Urinary bladder (tissue), 4 donors: ENCODE measurements at places on chromosomes 13 and 19. TPM values are rescaled to one million over a fixed set of nuclear protein-coding genes. Genes with fewer than 3 reads are reported as not detected.

The KIR2DL3 gene
- total RNA-seq, result not detected

GRCh38 chr13:72431981-72432682, 295.3 kb downstream of the MZT1 start:
- no peak for DNase-seq

DNA sequence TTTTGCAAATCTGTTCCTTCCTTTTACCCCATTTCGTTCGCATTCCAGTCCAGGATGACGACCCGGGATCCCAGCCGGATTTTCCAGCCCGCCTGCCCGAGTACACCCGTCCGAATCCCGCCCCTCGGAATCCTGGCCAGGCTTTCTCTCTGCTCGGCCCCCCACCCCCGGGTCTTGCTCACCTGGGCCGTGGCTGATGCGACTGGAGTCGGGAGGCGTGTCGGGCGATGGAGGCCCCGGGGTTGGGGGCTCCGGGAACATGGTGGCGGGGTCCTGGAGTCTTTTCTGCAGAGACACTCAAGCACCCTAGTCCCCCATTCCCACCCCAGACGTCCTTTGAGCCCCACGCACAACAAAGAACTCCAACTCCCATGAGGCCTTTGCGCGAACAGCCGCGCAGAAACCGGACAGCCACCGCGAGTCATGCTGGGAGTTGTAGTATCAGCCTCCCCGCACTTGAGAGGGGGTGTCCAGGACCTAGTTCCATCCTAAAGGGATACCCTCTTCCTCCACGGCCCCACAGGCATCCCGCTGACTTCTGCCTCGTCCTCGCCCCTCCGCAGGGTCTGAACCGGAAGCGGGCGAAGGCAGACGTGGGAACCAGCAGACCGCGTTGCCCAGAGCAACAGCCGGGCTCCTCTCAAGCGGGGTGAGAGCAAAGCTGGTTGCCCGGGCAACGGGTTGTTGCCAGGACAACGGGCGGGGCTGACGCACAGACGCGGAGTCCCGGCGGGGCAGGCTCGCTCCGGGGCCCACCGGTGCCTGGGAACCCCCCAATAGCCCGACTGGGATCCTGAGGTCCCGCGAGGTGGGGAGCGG, 1.1 kb downstream of the SYT5 start:
- peak; percentile 31 for DNase-seq

DNA sequence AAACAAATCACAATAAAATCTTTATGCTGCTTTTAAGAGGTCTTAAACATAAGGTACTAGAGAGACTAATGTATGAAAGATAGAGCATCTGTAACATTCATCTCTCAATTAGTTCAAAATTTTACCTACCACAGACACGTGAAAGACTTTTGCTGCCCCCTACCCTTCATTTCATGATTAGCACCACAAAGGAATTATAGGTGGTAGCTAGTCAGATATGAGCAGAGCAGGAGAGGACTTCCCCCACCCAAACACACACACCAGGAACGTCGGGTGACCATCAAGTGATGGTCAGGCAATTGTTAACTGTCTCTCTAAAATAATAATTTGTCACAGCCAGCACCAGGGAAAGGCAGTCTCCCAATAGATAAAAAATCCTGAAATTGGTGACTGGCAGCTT, 1531.7 kb upstream of the SPRY2 start:
- DNase-seq, result no peak

GRCh38 chr13:92864584-92865284, 361.9 kb upstream of the GPC6 start:
- DNase-seq, result no peak

The FCER2 gene
- 0.21 TPM for total RNA-seq

The NXNL1 gene
- not detected for total RNA-seq

DNA sequence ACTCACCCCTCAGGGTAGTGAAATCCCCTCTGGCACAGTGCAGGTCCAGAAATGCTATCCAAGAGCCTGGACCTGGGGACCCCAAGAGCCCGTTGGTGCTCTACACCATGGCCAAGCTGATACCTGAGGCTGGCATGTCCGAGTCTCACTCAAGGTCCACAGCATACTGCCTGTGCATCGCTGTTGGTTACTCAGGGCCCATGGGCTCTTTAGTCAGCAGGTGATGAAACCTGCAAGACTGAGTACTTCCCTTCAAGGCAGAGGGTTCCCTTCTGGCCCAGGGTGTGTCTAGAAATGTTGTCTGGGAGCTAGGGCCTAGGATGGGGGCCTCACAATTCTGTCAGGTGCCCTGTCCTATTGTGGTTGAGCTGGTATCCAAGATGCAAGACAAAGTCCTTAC, 19.6 kb upstream of the KBTBD7 start:
- no peak for DNase-seq

DNA sequence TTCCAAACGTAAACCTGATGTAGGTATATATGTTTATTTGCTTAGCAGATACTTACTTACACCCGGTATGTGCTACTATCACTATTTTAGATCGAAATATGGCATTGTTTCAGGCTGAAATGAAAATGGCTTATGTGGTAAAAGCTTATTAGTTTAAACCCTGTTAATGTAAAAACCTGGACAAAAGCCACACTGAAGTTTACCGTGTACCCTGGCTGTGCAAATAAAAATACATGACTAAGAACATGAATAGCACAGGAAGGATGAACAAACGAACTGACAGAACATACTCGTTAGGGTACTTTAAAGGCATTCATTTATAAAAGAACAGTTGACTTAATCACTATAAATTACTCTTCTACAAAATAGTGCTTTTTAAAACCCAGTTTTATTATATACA, 6.6 kb downstream of the CLDN10 start:
- DNase-seq, result no peak

- no peak for DNase-seq
These were observed 5.7 kb downstream of the SYT3 start for GRCh38 chr19:50633973-50634372.

- DNase-seq, result no peak
These were observed 7.5 kb upstream of the BAX start for GRCh38 chr19:48947258-48947542.

DNA sequence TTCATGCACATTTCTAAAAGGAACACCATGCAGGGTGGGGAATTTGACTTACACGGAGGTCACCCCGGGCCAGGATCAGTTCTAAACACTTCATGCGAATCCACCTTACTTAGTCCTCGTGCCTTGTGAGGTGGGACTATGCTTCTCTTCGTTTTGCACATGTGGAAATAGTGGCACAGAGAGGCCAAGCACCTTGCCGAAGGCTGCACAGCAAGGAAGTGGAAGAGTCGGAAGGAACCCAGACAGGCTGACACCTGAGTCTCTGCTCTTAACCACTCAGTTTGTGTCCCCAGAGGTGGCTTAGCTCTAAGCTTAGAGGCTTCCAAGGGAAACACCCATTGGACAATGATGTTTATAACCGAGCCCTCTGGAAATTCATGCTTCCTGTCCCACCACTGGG, 150.1 kb downstream of the CACNA1A start:
- DNase-seq, result no peak

- no peak for DNase-seq
These were observed 128.1 kb downstream of the EFNB2 start for GRCh38 chr13:106407338-106407737.

DNA sequence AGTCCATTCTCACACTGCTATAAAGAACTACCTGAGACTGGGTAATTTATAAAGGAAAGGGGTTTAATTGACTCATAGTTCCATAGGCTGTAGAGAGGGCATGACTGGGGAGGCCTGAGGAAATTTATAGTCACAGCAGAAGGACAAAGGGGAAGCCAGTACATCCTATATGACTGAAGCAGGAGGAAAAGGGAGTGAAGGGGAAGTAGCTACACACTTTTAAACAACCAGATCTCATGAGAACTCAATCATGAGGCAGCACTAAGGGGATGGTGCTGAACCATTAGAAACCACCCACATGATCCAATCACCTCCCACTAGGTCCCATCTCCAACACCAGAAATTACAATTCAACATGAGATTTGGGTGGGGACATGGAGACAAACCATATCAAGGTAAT, 209.1 kb downstream of the DIAPH3 start:
- no peak for DNase-seq

DNA sequence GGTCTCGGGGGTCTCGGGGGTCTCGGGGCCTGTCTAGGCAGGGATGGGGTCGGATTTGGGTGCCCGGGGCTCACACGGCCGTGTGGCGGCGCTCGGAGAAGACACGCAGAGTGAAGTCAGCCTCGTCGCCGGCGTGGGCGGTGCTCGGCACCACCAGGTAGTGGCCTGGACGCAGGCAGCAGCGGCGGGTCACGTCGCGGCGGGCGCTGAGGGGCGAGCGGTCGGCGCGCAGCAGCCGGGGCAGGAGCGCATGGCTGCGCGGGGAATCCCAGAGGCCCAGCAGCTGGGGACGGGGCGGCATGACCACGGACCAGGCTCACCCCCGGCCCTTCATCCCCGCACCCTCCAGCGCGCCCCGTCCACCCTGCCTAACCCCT, 8.2 kb downstream of the CAPN12 start:
- DNase-seq, result no peak

DNA sequence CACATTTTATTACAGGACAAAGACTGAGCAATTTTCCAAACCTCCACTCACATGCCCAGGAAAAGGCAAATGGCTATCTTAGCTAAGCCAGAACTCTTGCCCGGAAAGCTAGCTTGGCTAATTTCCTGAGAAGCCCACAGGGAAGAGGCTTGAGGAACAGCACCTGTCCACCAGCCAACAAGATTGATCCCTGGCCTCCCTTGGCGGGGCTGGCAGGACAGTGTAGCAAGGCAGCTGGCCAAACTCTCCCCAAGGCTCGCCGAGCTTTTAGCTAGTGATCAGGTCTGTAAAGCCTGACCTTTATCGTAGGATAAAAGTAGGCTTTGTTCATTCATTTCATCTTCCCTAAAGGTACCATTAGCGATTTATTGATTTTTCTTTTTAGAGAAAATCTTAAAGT, 101.4 kb downstream of the UQCRFS1 start:
- DNase-seq, result no peak

The BICRA gene
- 5.9 TPM for total RNA-seq

DNA sequence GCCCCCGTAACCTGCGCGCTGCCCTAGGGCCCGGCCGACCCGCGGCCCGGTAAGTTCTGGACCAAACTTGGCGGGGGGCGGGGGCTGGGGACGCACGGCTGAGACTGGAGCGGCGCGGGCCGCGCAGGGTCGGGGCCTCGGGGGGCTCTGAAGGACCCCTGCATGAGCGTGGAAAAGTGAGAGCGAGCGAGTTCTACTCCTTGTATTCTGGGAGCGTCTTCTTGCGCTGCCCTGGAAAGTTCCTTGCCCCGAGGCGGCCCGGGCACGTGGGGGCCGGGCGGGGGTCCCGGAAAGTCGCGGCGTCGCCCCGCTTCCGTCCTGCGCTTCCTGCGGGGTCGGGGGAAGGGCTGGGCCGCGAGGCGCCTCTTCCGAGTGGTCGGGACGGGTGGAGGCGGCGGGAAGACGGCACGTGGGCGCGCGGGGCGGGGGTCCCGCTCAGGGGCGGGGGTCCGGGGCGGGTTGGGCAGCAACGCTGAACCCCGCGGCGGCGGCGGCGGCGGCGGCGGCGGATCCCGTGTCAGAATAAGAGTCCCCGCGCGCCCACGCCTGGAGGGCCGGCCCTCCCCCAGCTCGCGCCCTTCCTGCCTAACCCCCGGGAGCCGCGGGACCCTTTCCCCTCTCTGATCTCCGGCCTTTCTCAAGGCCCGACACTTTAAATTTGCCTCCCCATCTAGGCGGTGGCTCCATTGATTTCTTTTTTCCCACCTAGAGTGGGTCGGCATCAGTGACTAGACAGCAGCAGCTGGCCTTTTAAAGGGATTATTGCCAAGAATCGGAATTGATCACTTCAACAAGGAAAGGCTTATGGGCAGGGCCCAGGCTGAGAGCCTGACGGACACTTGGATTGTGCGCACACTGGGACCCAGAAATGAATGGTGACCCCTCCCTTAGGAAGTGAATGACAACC, 749 bp downstream of the GATAD2A start:
- no peak for DNase-seq

GRCh38 chr19:33195645-33196347, 1.7 kb downstream of the LRP3 start:
- no peak for DNase-seq

DNA sequence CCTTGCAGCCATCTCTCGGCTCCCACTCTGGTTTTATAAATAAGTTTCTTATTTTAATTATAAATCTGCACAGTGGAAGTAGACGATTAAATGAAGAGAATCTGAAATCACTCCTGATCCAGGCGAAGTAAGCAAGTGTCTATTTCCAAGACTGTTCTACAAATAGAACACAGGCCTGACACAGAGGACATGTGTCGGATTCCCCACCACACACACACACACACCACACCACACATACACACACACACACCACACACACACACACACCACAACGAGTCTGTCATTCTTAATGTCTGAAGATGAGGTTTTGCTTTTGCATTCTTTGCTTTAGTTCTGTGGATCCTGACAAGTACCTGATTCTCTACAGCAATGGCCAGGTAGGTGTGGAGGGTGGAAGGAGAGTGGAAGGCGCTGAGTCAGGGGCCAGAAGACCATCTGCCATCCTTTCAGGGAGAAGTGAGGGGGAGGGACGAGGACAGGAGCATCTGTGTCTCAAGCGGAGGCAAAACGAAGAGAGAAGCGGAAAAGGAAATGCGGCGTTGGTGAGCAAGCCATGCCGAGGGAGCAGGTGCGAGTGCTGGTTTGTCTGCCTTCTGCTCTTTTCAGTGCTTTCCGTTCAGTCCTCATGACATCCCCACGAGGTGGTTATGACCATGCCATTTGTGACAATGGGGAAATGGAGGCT, 110.2 kb downstream of the TEX26 start:
- DNase-seq, result no peak

DNA sequence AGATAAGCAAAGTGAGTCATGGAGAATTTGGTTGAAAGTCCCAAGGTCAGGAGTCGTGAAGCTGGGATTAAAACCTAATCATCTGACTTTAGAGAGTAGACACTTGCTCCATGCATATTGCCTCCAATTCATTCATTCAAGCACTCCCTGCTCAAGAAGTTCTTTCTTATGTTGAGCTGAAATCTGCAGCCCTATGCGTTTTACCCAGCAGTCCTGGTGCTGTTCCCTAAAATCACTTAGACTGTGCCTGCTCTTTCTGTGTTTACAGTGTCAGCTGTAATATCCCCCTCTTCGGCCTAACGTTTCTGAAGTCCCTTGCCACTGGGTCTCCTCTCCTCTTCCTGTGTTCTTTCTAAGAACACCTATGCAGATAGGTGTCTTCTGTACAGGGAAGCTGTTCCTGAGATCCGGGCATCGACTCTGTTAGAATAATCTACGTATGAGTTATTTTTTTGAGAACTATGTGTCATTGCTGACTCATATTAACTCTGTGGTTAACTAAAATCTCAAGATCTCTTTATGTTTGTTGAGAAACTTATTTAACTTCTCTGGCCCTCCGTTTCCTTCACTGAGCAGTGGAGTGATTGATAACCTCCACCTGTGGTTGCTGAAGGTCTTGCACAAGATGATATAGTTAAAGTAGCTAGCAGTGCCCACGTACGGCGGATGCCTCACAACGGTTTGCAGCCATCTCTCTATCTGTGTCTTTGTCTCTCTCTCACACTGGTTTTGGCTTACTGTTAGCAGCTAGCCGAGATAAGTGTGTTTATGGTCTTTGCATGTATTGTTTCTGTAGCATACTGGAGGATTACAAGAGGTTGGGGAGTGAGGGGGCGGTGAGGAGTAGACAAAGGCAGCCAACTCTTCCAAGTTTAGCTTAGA, 4.7 kb downstream of the ALOX5AP start:
- DNase-seq, result no peak

GRCh38 chr19:12064590-12065538, at the start of gene ZNF844:
ZNF844 (plus strand) TSS chr19:12064731; CDS start chr19:12064874, 143 bp downstream.
- DNase-seq, result peak; percentile 84

The COX7A1 gene
- 15.1 TPM for total RNA-seq
